ENCODE measurements at places on chromosomes 5 and 9.

DNA sequence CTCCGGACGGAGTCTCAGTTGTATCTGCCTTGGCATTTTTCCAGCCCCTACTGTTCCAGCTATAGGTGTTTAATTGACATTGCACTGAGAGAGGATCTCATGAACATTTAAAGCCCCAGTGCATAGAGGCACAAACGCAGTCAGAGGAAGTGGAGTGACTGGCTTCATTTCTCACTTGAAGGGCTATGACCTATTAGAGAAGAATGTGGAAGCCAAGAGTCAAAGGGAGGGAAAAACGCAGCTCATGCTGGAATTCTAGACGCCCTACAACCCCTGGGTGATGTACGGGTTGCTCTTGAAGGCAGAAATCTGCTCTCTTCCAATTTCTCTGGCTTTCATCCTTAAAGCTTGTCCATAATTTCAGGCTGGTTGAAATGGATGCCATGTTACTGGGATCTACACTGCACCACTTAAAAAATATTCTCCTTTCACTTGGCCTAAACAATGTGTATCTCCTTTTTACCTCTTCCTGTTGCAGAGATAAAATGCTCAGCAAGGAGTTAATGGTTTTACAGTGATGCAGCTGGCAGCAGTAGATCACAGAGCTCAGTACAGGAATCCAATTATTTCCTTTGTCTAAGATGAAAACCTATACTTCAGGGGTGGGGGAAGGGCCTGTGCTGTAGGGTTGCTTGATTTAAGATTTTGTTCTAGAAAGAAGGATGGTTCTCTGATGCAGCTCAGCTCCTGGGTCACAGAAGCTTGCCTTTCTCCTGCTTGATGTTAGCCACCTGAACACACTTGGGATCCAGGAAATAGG is 61.8 kb upstream of the MAMDC2 start:
- no peak for DNase-seq

DNA sequence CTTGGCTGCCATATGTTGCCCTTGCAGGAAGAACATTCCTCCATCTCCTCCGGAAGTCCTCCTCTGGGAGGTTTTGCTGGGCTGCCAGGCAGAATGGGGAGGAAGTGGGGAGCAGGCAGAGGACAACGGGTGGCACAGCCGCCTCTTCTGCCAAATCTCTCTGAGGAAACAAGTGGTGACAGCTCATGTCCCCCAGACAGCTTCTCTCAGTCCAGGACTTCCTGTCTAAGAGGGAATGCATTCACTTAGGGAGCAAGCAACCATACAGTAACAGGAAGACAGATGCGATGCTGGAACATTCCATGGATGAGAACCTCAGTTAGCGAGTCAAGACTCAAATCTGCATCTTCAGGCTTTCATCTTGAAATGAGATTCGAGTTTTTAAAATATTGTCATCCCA is 701.0 kb downstream of the SEMA5A start:
- no peak for DNase-seq

GRCh38 chr5:1545805-1546355 is 22.1 kb upstream of the LPCAT1 start:
- no peak for DNase-seq

DNA sequence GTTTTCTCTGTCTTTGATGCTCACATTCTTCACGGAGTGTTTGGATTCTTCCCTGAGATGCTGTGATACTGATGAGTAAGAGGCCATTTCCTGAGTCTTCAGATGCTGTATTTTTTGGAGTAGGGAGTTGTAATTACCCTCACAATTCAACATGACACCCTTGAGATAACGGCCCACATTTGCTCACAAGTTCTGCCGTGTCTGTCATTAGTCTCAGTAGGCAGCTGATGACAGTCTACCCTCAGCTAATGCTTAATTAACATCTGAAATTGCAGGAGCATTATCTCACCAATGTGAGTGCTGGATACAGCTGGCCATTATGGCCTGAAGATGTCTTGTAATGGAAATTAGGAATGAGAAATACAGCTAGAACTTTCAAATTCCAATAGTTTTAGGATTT is 307.1 kb upstream of the ADCY2 start:
- DNase-seq: no peak

GRCh38 chr5:118883362-118883761 is 105.0 kb downstream of the DTWD2 start:
- DNase-seq: no peak

GRCh38 chr5:13766236-13766635 is 178.3 kb downstream of the DNAH5 start:
- DNase-seq: no peak

DNA sequence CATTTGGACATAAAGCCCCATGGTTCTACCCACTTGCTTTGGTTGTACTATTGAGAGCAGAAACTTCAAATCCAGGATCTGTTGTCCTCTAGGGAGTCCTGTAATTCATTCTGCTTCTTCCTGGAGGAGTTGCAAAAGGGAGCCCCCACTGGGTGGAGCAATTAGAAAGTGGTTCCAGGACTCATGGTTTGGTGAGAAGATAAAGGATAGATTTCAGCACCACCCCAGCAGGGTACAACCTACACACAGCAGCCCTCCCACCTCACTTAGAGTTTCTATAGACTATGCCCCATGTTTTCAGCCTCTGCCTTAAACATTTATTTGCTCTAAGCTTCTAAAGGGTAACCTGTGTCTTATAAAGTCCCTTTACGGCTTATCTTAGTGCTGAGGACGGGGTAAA is 112.6 kb upstream of the ARRDC3 start:
- no peak for DNase-seq

- DNase-seq: no peak
Measured at GRCh38 chr9:127033061-127033460, 89.4 kb downstream of the ANGPTL2 start.

DNA sequence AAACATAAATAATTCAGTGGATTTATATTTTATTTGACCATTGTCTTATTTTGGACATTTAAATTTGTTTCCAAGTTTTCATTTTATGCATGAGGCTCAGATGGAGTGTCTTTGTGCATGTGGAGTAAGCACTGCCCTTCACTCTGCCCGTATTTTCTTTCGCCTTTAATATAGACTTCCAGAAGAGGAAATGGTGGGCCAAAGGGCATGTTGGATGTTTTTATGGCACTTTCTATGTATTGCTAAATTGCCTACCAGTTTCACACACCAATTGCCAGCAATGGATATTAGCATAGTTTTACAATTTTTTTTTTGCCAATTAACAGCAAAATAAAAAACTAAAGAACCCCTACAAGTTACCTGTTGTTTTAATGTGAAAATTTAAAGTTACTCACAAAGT is 38.4 kb downstream of the ZSWIM6 start:
- no peak for DNase-seq

DNA sequence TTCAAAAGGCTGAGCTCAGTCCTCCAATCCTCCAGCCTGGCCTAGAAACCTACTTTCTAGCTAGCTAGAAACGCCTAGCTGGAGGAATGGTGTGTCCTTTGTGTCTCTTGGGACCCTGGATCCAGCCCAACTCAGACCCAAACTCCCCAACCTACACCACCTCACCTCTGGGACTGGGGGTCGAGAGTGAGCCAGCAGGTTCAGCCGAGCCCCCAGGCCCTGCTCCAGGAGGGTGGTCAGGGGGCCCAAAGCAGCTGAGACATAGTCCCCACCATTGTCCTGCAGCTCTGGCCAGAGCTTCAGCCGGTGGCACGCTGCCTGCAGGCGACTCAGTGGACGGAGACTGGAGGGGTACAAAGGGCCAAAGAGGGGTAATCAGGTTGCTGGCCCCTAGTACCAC is 6.2 kb downstream of the NOL6 start:
- no peak for DNase-seq

- no peak for DNase-seq
Measured at GRCh38 chr9:86557063-86557766, 203.0 kb upstream of the TUT7 start.

- no peak for DNase-seq
Measured at GRCh38 chr5:172336264-172336663, 52.7 kb upstream of the UBTD2 start.

- no peak for DNase-seq
Measured at GRCh38 chr9:4828761-4829160, 36.0 kb downstream of the RCL1 start.

- DNase-seq: no peak
Measured at GRCh38 chr5:59863777-59864176, 29.7 kb downstream of the PDE4D start.

GRCh38 chr9:117839862-117840261 is 135.7 kb downstream of the TLR4 start:
- DNase-seq: no peak

GRCh38 chr5:124948754-124949275 is 202.4 kb upstream of the ZNF608 start:
- DNase-seq: no peak

DNA sequence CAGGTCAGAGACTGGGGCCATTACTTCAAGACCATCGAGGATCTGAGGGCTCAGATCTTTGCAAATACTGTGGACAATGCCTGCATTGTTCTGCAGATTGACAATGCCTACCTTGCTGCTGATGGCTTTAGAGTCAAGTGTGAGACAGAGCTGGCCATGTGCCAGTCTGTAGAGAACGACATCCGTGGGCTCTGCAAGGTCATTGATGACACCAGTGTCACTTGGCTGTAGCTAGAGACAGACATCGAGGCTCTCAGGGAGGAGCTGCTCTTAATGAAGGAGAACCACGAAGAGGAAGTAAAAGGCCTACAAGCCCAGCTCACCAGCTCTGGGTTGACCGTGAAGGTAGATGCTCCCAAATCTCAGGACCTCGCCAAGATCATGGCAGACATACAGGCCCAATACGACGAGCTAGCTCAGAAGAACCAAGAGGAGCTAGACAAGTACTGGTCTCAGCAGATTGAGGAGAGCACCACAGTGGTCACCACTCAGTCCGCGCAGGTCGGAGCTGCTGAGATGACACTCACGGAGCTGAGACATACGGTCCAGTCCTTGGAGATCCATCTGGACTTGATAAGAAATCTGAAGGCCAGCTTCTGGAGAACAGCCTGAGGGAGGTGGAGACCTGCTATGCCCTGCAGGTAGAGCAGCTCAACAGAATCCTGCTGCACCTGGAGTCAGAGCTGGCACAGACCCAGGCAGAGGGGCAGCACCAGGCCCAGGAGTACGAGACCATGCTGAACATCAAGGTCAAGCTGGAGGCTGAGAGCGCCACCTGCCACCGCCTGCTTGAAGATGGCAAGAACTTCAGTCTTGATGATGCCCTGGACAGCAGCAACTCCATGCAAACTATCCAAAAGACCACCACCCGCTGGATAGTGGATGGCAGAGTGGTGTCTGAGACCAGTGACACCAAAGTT is 9.3 kb downstream of the NIPBL start:
- DNase-seq: no peak

DNA sequence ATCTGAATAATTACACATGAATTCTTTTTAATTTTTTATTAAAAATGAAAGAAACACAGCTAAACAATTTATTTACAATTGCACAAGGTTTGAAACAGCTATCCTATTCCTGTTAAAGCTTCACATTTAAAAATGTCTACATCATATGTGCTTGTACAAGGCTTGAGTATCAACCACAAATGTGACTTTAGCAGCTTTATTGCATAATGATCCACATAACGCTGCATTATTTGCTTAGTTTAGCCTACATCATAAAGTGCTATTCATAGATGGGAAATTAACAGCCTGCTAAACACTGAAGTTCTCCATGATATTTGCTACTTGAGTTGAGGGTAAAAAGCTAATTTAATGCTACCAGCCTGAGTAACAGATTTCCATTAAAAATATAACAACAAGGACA is 45.0 kb downstream of the TRIM36 start:
- DNase-seq: no peak

GRCh38 chr9:89465001-89465451 is 32.9 kb downstream of the SEMA4D start:
- DNase-seq: no peak

- DNase-seq: peak; percentile 22
Measured at GRCh38 chr5:68315679-68316271, 100.2 kb downstream of the PIK3R1 start.

GRCh38 chr5:143398451-143399237 is 4.8 kb downstream of the NR3C1 start:
- no peak for DNase-seq

GRCh38 chr5:53406630-53407316 is 73.7 kb upstream of the FST start:
- DNase-seq: no peak

GRCh38 chr5:142522983-142523382 is 162.9 kb downstream of the FGF1 start:
- no peak for DNase-seq

DNA sequence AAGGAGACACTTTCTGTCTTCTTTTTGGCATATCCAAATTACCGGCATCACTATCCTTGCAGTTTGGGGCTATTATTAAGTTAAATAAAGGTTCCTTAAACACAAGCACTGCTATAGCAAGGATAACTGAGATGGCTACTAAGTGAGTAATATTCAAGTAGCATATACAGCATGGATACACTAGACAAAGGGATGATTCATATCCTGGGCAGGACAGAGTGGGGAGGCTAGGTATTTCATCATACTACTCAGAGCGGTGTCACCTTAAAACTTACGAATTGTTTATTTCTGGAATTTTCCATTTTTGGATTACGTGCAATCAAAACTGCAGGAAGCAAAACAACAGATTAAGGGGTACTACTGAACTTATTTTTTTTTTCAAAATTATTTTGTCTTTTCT is 54.1 kb downstream of the FER start:
- no peak for DNase-seq

DNA sequence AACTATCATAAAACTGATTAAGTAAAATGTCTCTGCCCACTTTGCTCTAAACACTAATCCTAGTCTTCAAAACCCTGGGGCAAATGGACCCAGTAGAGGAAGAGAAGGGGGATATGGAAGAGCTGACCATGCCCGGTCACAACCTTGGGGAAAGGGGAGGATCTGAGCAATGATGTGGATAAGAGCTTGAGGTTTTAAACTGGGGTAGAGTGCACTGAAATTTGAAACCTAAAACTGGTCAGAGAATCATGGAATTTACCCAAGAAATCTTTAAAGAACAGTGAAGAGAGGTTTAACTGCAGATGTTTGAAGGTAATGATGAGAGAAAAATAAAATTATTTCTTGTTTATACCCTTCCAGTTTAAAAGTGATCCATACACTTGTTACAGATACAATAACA is 110.8 kb downstream of the MRPS30 start:
- DNase-seq: no peak

DNA sequence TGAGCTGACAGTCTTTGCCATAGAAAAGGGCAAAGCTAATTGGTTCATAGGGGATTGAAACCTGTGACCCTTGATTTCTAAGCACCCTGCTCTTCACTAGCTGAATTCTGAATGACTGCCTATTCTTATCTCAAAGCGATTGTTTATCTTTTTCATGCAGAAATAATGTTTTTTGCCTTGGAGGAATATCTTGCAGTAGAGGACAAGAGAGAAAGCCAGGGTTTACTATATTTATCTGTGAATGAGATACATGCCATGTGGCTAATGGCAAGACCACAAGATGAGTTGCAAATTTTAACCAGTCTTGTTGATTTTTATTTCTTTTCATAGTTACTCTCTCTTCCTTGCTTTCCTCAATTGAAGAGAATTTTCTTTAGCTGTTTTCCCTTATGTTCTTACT is 185.0 kb downstream of the CNTLN start:
- DNase-seq: no peak

DNA sequence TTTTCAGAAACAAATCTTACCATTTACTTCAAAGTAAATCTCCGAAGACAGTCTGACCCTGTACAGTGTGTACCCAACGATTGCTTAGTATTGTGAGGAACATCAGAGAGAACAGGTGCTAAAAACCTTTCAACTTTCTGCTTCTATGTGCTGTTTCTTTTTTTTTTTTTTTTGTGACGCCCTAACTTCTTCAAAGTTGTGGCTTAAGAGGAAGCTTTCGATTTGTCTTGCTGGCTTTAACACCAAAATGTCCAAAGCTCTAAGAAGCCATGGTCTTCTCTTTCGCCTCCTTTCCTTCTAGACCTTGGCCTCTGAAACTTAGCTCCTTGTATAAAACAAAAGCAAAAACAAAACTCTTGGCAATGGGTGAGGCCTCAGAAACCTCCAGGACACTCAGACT is 1.2 kb downstream of the TNFSF8 start:
- no peak for DNase-seq
